Daoy (cell line): ENCODE measurements at places on chromosomes 2 and 18. TPM values are rescaled to one million over a fixed set of nuclear protein-coding genes. Genes with fewer than 3 reads are reported as not detected.

The NCKAP5 gene
- total RNA-seq, result 8.4 and 8.8 TPM in 2 replicates

The UGT1A10 gene
- 8.2 and 13.4 TPM in 2 replicates for total RNA-seq

The TRIB2 gene
- total RNA-seq, result 17.4 and 19.0 TPM in 2 replicates

The TGFA gene
- 5.8 and 6.6 TPM in 2 replicates for total RNA-seq

The TCF23 gene
- not detected in 2 replicates for total RNA-seq

The CAPN14 gene
- 0.11 TPM in 1 of 2 replicates, not detected in the other for total RNA-seq

The RNF152 gene
- total RNA-seq, result 1.3 and 4.2 TPM in 2 replicates

The INO80C gene
- 3.9 and 5.2 TPM in 2 replicates for total RNA-seq

The SLC14A1 gene
- total RNA-seq, result 1.9 and 7.5 TPM in 2 replicates

The CIB4 gene
- not detected in 2 replicates for total RNA-seq

The LYPD6B gene
- 8.0 and 10.2 TPM in 2 replicates for total RNA-seq

The CHST10 gene
- total RNA-seq, result 9.4 and 13.6 TPM in 2 replicates

The PRKRA gene
- 27.7 and 32.8 TPM in 2 replicates for total RNA-seq

The KCNE4 gene
- total RNA-seq, result 0.77 and 2.0 TPM in 2 replicates

The C18orf54 gene
- total RNA-seq, result 5.8 and 7.7 TPM in 2 replicates

The SF3B6 gene
- 314 and 397 TPM in 2 replicates for total RNA-seq

The PCARE gene
- not detected in 2 replicates for total RNA-seq

The TFPI gene
- total RNA-seq, result 43.8 and 54.8 TPM in 2 replicates

The NPHP1 gene
- 4.8 and 7.5 TPM in 2 replicates for total RNA-seq

The STARD6 gene
- 0.11 TPM in 1 of 2 replicates, not detected in the other for total RNA-seq

The POTEI gene
- 0.06 and 0.40 TPM in 2 replicates for total RNA-seq

The MYOM1 gene
- not detected in 2 replicates for total RNA-seq

The EHD3 gene
- total RNA-seq, result 2.6 and 4.1 TPM in 2 replicates

The CD8B gene
- total RNA-seq, result not detected in 2 replicates

The RAB17 gene
- 0.40 and 2.3 TPM in 2 replicates for total RNA-seq

The SPR gene
- total RNA-seq, result 33.7 and 39.1 TPM in 2 replicates
